NCI-H187 (cell line): ENCODE measurements at places on chromosomes 3 and 15.

- no peak for DNase-seq
These were observed 47.0 kb downstream of the BOC start for GRCh38 chr3:113258361-113258760.

- no peak for DNase-seq
These were observed 52.7 kb downstream of the SETD5 start for GRCh38 chr3:9450126-9450525.

DNA sequence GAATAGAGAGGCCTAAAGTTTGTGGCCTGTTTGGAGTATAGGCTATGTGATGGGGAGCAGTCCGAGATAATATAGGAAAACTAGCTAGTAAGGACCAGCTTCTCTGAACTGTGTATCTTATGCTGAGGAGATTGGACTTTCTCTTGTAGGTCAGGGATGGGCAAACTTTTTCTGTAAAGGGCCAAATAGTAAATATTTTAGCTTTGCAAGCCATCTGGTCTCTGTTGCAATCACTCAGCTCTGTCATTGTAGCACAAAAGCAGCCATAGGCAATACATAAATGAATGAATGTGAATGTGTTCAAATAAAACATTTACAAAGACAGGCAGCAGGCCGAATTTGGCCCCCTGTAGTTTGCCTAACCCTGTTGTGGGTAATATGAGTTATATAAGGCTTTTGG is 24.5 kb downstream of the TMOD3 start:
- DNase-seq: no peak

GRCh38 chr15:37973856-37974255 is 39.4 kb downstream of the TMCO5A start:
- no peak for DNase-seq

- DNase-seq: no peak
These were observed 464.4 kb downstream of the SHQ1 start for GRCh38 chr3:72383883-72384282.

DNA sequence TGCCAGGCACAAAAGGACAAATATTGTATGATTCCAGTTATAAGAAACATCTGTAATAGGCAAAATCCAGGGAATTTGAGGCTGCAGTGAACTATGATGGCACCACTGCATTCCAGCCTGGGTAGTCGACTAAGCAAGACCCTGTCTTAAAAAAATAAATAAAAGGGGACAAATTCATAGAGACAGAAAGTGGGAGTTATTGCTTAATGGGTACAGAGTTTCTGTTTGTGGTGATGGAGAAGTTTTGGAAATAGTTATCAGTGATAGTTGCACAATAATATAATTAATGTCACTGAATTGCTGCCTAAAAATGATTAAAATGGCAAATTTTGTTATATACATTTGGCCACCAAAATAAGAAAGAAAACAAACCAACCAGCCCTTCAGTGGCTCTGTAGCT is 27.6 kb upstream of the CNBP start:
- no peak for DNase-seq

- DNase-seq: no peak
These were observed 8.6 kb downstream of the ANP32A start for GRCh38 chr15:68812069-68812468.

- DNase-seq: no peak
These were observed 151.4 kb downstream of the RAP2B start for GRCh38 chr3:153313302-153313965.

GRCh38 chr15:74208901-74209559 is 6.4 kb upstream of the STRA6 start:
- DNase-seq: no peak

GRCh38 chr3:37170060-37170459 is 4.3 kb downstream of the LRRFIP2 start:
- no peak for DNase-seq

- no peak for DNase-seq
These were observed 1012.7 kb upstream of the CADM2 start for GRCh38 chr3:83946049-83946448.

DNA sequence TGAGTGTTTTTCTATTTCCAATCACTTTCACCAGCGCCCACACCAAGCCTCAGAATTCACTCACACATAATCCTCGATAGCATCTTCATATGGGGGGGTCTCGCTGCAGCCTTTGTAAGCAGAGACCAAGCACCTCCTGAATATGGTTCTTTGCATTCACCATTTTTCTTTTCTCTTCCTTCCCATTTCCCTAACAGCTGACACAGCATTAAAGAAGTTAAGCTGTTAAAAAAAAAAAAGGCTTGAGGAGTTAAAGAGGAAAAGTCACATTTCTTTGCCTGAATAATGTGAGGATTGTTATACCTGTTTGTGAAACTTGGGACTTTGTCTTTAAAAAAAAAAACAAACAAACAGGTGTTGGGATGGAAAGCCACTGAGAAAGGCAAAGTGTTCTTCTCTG is 41.6 kb downstream of the RFTN1 start:
- DNase-seq: no peak

GRCh38 chr15:42092398-42093318 is 1.7 kb downstream of the PLA2G4D start:
- DNase-seq: no peak

DNA sequence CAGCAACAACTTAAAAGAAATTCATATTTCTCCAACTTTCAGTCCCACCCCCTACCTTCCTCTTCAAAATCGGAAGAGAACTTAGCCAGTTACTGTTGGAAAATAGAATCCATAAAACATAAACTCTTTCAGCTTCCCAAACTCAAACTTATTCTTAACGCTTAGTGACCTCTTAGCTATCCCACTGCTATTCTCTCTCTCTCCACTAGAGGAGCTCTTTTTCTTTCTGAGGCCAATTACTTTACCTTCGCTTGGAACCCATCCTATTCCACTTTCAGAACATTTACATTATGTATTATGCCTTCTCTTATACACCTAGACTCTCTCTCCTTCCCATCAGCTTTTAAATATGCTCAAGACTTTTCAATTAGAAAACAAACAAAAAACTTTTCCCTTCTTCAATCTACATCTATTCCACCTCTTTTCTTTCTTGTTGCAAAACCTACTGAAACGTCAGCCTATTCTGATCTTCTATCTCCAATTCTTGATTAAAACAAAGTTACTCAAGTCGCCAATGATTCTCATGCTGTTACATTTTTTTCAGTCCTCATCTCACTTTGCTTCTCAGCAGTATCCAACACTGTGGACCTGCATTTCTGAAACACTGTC is 13.4 kb upstream of the GHSR start:
- no peak for DNase-seq

DNA sequence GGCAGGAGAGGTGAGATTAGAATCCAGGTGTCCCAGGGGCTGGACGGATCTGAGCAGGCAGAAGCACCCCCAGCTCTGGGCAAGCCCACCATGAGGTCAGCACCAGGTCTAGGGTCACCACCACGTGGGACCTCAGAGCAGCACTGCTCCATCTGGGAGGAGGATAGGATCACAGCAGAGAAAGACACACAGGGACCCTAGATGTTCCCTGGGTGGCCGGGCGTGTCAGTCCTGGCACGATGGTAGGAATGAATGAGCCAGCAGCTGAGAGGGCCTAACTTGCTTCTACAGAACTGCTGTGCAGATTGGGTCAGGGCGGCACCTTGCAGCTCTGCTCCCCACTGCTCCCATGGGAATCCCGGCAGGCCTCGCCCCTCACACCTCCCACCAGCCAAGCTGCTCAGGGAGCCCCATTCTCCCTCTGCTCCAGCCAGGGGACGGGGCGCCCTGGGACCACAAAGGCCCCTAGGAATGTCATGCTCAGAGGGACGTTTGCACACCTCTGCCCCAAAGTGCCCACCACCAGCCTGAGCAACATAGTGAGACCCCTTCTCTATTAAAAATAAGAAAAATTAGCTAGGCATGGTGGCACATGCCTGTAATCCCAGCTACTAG is 66.3 kb downstream of the ZNF445 start:
- DNase-seq: no peak

- no peak for DNase-seq
These were observed 122.0 kb downstream of the KLF13 start for GRCh38 chr15:31448635-31448979.

DNA sequence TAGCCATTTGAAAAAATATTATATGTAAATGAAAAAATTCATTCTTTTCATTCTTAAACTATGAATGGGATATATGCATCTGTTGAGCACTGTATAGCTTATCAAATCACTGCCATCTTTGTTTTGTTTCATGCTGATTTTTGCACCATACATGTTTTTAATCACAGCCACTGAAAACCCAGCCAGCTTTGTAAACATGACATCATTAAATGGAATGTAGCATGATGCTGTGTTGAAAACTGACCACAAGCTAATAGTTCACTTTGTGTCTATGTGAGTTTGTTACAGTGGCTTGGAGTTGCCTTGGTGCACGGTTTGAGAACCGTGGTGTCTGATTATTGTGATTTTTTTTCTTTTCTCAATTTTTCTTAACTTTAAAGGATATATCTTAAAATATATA is 75.7 kb downstream of the GMPS start:
- no peak for DNase-seq

DNA sequence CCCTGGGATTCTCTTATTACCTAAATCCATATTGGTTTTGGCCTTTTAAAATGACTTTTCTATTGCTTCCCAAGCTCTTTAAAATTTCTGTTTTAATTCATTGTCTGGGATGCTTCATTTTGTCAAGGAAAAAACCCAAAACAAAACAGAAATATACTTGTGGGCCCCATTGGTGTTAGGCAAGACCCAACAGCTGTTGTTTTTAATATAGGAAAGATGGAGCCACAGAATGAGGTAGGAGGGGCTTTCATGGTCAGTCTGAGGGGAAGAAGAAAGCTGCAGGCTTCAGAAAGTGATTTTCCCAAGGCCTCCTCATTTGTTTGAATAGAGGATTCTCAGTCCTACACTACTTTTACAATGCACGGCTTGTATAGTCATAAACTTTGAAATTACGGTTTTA is 180.5 kb downstream of the MCTP2 start:
- DNase-seq: no peak

DNA sequence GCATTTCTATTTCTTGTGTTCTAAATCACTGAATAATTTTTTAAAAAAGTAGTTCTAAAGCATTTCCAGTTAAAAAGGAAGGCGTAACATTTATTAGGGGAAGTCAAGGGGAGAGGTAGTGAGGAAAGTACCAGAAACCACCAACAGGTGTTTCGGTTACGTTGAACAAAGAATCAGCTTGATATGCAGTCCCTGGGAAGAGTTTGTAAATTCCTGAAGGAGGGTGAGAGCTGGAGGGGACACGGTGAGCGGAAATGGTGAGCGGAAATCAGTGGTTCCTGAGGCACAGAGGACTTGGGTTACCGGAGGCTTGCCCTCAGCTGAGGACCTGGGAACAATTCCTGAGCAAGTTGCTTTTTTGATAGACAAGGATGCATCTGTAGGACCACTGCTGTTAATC is 17.8 kb downstream of the MAP2K1 start:
- DNase-seq: no peak

- DNase-seq: no peak
These were observed 532.8 kb upstream of the TGFBR2 start for GRCh38 chr3:30073622-30074021.

GRCh38 chr3:95567346-95567745 is 1247.0 kb upstream of the EPHA6 start:
- no peak for DNase-seq

GRCh38 chr15:60961541-60962485 is 267.3 kb downstream of the RORA start:
- no peak for DNase-seq

DNA sequence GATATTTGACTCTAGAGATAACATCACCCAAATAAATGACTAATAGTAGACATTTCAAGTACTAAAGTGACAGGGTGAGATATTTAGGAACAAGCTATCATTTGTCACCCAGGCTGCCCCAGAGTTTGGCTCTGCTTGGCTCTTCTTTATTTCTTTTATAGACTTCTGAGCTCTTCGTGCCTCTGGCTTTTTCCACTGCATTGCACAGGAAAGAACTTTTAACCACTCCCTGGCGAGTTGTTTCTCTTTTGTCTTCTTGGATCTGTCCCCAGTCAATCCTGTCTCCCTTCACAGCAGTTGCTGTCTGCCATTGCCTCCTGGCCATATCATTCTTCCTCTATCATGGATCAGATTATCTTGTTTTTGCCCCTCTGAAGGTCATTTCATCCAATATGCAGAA is 339.2 kb upstream of the DCBLD2 start:
- DNase-seq: no peak

GRCh38 chr3:130341882-130342281 is 3.6 kb upstream of the COL6A5 start:
- no peak for DNase-seq

GRCh38 chr3:37852771-37853170 is 8.9 kb upstream of the CTDSPL start:
- DNase-seq: no peak

DNA sequence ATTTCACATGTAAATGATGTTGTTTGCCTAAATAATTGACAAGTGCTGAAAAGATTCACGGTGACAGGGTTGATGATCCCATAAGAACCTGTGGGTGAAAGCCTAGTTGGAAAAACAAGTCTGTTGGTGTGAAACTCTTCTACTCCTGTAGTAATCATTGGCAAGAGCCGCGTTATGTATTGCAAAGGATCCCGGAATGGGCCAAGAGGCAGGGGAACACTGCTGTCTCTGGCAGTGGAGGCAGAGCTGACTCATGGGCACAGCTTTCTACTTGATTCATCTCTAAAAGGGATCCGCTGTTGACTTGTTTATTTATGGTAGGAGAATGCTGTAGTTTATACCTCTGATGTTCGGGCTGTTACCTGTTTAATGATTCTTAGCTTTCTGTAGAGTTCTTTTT is 63.1 kb downstream of the MAP6D1 start:
- DNase-seq: no peak

DNA sequence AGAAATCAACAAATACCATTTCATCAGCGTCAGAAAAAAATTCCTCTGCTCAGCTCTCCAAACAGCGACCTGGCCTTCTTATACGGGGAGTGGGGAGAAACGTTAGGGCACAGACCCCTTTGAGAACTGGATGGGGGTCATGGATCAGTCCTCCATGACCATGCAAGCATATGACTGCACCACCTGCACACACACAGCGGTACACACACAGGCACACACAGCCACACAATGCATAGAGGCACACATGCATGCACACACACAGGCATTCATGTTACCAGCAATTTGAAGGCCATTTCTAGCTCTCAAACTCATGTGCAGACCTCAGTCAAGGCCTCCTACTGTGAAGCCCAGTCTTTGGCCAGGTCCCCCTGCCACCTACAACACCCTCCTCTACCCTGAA is 50.2 kb downstream of the SLC41A3 start:
- no peak for DNase-seq

- DNase-seq: no peak
These were observed 50.2 kb downstream of the HHLA2 start for GRCh38 chr3:108346301-108347227.

DNA sequence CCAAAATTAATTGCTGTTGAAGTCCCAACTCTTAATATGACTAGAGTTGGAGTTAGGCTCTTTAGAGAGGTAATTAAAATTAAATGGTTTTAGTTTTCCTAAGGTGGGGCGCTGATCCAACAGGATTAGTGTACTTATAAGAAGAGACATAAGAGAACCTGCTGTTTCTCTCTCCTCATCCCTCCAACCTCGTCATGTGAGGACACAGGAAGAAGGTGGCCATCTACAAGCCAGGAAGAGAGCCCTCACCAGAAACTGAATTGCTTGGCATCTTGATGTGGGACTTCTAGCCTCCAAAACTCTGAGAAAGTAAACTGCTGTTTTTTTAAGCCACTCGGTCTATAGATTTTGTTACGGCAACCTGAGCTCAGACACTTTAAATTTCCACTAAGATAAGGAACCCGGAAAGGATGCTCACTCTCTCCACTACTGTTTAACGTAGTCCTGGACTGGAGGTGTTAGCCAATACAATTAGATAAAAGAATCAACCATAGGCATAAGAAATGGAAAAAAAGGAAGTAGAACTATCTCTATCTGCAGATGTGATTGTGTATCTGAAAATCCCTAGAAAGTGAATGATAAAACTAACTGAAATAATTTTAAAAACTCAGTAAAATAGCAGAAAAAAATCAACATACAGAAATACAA is 26.8 kb downstream of the DCBLD2 start:
- DNase-seq: no peak
